Hematopoietic multipotent progenitor cell treated with erythropoietin and hydrocortisone succinate and interleukin-3 and kit ligand, for 15 days (in vitro differentiated cells): ENCODE measurements at places on chromosomes 7 and 10.

- DNase-seq: no peak
Observed at GRCh38 chr7:44566680-44567079, 7.0 kb downstream of the DDX56 start.

DNA sequence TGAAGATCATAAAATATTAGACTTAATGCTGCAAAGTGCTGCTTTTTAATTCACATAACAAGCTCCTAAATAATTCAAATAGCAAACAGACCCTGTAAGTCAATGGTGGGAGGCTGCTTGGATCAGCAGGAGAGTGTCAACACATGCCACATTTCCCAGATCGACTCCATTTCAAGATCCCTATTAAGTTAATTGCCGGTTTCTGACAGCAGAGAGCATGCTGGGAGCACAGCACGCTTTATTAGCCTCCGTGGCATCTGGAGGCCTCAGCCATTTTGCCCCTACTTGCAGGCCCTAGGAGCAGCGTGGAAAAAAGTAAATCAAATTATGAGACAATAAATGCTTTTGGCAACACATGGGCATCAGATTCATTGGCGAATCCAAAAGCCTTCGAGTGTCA is 201.0 kb downstream of the EMX2 start:
- DNase-seq: no peak

GRCh38 chr7:101121991-101122932 is 4.6 kb upstream of the SERPINE1 start:
- DNase-seq: no peak

- peak; percentile 76 for DNase-seq
Observed at GRCh38 chr10:50421026-50421719, 169.9 kb upstream of the ASAH2 start.

- no peak for DNase-seq
Observed at GRCh38 chr7:157799076-157799685, 462.4 kb downstream of the DNAJB6 start.

GRCh38 chr10:105358911-105359310 is 717.8 kb downstream of the SORCS3 start:
- no peak for DNase-seq

DNA sequence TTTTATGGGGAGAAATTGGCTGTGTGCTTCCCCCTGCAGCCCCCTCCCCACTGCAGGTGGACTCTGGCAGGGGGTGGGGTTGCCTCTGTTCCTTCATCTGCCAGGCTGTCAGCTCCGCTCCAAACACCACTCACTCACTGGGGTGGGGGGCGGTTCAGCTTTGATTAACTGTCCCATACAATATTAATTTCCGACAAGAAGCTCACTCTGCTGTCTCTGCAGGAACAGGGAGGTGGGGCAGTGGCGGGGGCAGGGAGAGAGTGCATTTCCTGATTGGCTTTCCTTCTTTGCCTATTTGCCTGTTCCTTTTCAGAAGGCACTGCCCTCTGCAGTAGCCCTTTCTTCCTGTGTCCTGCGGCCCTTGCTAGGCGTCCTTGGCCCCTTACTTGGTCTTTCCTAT is 500.8 kb downstream of the PLXNA4 start:
- DNase-seq: no peak

DNA sequence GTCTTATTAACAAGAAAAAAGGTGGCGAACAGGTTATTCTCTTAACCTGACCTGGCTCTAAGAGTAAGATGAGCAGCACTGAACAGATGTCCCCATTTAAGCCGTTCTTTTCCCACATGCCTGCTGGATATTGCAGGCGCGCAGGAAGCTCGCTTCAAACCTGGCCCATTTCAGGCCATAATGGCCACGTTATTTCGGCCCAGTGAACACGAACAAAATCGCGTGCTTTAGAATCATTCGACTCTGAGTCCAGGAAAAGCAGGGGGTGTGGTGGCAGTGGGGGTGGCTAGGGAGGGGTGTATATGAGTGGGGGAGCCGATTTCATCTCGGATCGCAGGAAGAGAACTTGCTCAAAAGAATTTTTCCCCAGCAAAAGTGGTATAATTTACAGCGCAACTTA is 6.6 kb upstream of the SP8 start:
- no peak for DNase-seq

DNA sequence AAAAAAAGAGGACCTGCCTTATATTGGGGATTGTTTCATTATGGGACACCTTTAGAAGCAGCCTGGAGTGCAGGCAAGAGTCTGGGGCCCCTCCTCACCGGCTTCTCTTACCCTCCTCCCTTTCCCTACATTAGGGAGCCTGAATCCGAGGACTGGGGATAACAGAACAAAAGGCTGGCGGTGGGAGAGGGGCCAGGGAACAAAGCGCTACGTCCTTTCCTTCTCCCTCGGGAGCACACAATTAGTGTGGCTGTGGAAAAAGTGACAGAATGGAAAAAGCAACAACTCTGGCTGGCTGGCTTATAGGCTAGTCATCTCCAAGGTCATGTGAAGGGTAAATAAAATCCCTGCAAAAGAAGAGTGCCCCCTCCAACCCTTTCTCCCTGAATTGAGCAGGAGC is 74.7 kb downstream of the LSM5 start:
- DNase-seq: no peak

DNA sequence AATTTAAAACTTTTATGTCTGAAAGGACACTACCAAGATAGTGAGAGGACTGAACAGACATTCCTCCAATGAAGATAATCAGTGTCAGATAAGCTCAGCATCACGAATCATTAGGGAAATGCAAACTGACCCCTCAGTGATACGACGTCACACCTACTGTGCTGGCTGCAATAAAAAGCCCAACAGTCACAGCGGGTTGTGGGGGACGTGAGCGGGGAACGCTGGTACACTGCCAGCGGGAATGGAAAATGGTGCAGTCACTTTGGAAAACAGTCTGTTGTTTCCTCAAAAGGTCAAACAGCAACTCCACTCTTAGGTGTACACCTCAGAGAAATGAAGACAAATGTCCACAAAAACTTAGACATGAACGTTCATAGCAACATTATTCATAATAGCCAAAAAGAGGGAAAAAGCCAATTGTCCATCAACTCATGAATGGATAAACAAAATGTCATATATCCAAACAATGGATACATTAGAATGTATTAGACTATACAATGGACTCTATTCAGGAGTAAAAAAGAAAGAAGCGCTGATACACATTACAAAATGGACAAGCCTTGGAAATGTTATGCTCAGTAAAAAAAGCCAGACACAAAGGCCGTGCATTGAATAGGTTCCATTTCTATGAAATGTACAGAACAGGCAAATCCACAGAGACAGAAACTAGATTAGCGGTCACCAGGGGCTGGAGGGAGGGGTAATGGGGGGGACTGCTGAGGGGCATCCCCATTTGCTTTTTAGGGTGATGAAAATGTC is 2.4 kb upstream of the ECHS1 start:
- no peak for DNase-seq

DNA sequence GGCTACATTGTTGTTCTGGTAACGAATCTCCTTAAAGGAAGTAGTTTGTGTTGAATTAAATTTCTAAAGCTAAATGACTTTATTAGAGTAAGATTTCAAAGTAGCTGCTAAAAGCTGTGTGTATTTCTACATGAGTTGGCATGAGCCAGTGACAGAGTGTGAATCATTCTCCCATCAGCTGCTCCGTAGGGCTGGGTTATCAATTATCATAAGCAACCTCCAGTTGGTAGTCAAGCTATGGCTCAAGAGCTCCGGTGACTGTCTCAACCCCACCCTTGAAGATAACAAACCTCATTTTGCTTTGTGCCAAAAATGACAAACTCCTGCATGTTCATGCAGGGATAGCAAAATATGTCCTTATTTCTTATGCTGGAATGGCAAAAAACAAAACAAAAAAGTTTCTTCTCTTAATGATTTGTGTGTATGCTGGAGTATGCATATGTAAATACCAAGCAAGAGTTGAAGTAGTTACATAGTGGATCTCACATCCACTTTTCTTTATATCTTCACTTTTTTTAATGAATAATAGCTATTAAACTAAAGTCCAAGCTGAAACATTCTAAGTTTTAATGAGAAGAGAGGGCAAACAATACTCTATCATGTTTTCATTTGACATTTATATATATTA is 249.4 kb downstream of the CACNA2D1 start:
- peak; percentile 3 for DNase-seq

DNA sequence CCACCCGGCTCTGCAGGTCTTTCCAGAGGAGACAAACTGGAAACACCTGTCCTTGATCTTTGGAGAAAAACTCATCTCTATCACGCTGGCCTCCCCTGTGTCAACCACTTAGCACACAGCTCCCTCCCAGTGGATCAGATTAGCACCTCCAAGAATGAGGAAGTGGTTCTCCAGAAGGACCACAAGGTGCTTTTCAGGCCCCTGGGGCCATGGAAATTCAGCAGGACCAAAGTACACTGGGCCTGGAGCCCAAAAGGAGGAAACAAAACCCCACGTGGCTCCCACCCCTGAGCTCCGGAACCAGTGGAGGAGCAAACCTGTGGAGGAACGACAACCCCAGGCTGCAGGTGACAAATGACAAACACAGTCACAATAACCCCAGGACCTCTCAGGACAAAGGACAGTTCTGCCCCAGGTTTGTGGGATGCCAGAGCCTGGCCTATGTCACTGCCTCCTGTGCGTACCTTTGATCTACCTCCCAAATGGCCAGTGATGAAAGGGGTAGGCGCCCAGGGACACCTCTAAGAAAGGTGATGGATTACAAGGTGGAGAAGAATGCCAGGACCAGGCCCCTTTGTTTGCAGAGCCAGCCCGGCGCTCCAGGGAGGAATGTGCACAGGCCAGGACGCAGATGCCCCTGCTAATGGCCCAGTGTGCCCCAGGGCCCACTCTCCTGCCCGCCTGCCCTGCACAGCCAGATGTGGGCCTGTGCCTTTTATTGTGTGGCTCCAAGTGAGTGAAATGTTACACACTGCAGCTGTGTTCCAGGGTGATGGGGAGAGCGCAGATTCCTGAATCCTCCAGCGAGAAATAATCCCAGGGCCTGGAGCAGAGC is 5.7 kb downstream of the TNS3 start:
- DNase-seq: no peak

DNA sequence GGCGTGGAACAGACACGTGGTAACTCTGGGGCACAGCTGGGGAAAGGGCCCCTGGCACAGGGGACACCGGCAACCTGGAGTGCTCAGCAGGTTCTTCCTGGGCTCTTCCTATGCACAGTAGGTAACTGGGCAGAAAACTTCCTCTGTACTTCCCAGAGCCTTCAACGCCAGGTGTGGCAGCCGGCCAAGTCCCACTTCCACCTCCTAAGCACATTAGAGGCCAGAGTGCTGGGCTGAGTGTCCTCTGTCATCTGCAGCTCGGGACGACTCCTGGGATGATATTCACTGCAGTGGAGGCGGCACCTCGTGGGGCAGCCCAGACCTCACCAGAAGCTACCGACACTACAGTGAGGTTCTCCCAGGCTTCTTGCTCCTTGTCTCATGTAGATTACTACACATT is 114.5 kb downstream of the LARP4B start:
- DNase-seq: no peak

- no peak for DNase-seq
Observed at GRCh38 chr7:92876836-92877235, 40.5 kb upstream of the CDK6 start.

GRCh38 chr7:5661942-5662341 is 119.5 kb downstream of the RNF216 start:
- DNase-seq: no peak

- no peak for DNase-seq
Observed at GRCh38 chr10:110972231-110973134, 53.1 kb downstream of the SHOC2 start.

- DNase-seq: peak; percentile 54
Observed at GRCh38 chr10:71314028-71314693, 4.9 kb upstream of the SLC29A3 start.

- peak; percentile 42 for DNase-seq
Observed at GRCh38 chr7:98831641-98832221, 38.1 kb downstream of the TMEM130 start.

- DNase-seq: no peak
Observed at GRCh38 chr10:124596116-124596785, 134.6 kb downstream of the LHPP start.

DNA sequence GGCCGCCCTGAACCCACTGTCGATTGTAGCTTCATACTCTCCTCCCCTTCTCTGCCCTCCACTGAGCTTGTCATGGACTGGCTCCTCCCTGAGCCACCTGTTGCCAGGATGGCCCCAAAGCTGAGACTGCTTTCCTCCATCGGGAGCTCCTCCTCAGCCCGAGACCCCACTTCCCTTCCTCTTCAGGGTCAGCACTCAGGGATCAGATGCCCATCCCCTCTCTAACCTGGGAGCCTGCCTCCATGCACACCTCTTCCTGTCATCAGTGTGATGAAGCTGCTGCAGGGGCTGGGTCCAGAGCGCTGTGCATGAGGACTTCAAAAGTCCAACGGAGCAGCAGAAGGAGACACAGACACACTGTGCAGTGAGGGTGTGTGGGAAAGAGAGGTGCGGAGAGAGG is 201.1 kb downstream of the WDR37 start:
- DNase-seq: no peak

DNA sequence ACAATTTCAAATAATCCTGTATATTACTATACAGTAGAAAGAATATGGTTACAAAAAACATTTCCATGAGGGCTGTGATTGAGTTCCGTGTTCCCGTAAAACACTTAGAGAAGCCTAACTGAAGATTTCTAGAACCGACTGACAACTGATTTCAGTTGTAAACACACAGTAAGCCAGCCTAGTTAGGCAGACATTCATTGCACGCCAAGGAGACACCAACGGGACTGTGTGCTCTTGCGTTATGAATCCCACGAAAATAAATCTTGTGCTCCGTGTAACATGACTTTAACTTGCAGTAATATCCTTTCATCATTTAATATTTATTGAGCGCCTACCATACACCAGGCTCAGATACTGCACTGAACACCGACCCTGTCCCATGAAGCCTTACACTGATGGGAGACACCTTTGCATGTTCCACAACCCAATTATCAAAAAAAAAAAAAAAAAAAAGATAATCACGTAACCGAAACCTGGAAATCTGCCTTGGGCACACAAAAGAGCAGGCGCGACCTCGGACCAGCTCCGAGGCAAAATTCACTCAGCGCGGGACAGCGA is 420 bp upstream of the KLHL7 start:
- no peak for DNase-seq
